Fibroblast of upper back skin (primary cell): ENCODE measurements at places on chromosomes 7 and 10.
A peak's percentile ranks its signal among the peaks of the same experiment; 100 is the strongest.

DNA sequence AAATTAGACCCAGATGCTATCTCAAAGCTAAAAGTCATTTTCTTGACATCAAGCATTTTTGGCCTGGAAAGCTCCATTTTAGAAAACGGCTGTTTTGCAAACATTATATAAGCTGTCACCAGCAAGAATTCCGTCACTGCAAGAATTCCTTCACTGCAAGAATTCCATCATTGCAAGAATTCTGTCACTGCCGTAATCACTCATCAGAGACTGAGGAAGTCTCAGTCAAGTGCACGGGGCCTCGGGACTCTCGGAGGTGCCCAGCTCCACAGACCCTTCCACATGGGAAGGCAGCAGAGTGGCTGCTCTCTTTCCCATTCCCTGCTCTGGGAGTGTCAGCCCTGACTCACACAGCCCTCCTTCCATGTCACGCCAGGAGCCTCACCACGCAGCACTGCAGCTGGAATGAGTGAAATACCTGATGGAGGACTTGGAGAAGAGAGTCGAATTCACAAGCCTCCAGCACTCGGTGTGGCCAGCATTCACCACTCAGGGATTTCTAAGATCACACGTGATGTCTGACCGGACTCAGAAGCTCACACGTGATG is 168.3 kb downstream of the PTPRN2 start:
- no peak for DNase-seq

DNA sequence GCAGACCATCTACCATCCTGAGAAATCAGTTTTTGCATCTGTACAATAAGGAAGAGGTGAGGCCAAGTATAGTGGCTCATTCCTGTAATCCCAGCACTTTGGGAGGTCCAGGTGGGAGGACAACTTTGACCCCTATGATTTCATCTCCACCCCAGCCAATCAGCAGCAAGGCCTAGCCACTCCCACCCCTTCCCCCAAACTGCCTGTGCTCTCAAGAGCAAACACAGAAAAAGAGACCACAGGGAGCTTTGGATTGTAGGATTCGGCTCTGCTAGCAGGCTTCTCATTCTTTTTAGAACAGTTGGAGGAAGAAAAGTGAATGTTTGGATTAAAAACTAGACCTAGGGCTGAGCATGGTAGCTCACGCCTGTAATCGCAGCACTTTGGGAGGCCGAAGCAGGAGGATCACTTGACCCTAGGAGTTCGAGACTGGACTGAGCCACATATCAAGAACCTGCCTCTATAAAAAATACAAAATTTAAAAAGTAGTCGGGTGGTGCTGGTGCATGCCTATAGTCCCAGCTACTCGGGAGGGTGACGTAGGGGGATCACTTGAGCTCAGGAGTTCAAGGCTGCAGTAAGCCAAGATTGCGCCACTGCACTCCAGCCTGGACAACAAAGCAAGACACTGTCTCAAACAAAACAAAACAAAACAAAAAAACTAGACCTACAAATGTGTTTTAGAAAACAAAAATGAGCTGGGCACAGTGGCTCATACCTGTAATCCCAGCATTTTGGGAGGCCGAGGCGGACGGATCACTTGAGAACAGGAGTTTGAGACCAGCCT is 25.1 kb upstream of the PROSER2 start:
- no peak for DNase-seq

DNA sequence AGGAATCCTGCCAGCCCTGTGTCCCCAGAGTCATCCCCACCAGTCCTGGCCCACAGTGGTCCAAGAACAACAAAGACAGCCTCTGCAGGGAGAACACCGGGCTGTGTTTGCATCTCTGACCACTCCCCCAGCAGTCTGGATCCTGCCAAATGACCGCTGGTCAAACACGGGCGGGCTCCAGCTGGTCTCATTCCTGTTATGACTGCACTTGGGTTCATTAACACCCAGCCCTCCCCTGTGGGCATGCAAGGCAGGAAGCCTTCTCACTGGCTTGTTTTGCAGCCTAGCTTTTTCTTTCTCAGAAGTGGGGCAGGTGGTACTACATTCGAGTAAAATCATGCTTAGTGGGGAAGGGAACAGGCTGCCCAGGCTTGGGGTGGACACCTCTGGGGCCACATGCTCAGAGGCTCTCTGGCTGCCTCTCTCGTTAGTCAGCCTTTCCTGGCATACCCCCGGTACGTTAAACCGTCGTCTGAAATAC is 190.0 kb downstream of the PLXNA4 start:
- no peak for DNase-seq

DNA sequence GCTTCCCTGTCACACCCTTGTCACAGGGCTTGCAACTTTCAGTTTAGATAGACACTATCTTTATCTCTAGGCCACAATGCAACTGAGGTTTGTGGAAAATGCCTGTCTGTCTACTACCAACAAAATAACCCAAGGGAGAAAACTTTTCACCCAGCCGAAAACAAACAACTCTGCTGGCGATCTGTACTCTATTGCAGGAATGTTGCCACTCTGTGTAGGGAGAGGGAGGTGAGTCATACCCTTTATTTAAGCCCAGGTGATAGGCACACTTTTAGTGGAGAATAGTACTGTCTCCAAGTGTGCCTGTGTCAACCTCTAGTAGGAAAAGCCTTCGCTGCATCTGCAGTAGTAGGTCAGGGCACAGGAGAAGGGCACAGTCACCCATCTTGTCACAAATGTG is 108.3 kb downstream of the SLC25A40 start:
- DNase-seq, result no peak

- peak; percentile 70 for DNase-seq
Measured at GRCh38 chr7:98400542-98401340, at the start of gene BAIAP2L1. Gene BAIAP2L1, minus strand, starts transcription at chr7:98401090. Its CDS starts 238 bp downstream, at chr7:98400852.

DNA sequence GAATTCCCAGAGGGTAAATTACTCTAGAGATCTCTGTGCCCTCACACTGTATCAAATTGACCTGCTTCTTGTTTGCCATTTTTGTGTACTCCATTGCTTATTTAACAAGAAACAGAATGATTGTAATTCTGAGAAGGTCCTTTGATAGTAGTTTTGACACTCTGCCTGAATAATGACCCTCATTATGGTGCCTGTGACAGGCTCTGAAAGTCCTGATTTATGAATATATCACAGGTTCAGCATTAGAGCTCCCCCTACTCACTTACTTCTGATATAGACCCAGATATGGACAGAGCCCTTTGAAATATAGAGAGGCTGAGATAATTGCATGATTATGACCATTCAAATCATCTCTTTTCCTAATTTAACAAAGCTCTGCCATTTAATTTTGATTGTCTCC is 465.2 kb downstream of the MDFIC start:
- DNase-seq, result no peak

GRCh38 chr7:103888603-103889153 is 100.8 kb downstream of the RELN start:
- no peak for DNase-seq

DNA sequence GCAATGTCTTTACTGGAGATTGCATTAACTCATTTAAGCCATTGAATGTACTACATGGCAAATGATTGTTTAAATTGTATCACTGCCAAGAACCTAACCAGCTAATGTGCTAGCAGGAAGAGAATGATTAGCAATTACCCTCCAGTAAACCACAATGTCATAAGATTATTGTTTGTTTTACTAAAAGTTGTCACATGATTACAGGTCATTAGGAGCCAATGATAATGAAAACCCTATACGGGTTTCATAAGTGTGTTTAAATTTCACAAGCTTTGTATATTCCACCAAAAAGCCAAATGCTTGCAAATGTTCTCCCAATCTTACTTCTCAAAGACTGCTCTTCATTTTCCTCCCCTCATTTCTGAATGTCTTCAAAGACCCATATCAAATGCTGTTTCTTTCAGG is 76.5 kb upstream of the PPP1R3C start:
- no peak for DNase-seq

GRCh38 chr7:68576366-68576765 is 1021.9 kb upstream of the AUTS2 start:
- no peak for DNase-seq

- no peak for DNase-seq
Measured at GRCh38 chr10:22022257-22023032, 18.9 kb upstream of the DNAJC1 start.

- no peak for DNase-seq
Measured at GRCh38 chr10:132593900-132594876, 56.6 kb downstream of the INPP5A start.

DNA sequence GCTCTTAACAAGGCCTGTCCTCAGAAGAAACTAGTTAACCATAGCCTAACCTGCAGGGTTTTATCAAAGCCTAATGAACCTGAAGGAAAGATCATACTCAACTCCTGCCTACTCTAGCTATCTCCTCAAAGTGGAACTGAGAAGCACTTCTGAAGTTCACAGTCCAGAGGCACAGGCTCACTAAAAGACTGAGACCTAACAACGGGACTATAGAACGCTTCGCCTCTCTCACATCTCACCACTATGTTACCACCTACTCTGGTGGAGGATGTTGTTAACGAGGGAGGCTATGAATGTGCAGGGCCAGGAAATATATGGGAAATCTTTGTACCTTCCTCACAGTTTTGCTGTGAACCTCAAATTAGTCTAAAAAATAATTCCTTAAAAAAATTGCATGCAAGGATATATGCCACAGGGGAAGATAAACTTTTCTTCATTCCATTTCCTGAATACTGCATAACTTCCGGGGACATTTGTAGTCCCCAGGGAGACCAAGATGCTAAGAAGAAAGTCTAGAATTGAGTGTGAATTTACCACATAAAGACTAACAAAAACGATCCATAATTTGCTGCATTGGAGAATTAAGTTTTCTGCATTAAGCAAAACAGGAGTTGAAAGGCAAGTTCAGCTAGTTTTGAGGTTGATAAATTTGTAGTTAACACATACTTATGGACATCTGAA is 21.6 kb downstream of the LIPJ start:
- DNase-seq, result no peak

DNA sequence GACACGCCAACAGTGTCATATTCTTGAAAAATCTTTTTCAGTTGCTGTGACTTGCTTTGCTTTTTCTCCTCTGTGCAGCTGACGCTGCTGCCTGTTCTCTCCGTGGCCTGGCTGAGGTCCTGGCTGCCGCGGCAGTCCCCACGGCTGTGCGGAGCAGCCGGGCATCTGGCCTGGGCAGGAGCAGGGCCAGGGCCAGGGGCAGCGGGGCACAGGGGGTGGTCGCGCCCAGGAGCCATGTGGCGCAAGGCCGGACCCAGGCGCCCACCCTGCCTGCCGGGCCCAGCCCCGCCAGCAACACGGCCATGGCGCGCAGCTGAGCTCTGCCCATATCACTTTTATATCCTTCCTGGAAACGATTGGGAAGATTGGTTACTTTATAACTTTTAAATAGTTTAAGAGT is 109.4 kb upstream of the ACBD5 start:
- no peak for DNase-seq

GRCh38 chr7:126150278-126150958 is 1102.3 kb downstream of the GRM8 start:
- DNase-seq, result no peak

DNA sequence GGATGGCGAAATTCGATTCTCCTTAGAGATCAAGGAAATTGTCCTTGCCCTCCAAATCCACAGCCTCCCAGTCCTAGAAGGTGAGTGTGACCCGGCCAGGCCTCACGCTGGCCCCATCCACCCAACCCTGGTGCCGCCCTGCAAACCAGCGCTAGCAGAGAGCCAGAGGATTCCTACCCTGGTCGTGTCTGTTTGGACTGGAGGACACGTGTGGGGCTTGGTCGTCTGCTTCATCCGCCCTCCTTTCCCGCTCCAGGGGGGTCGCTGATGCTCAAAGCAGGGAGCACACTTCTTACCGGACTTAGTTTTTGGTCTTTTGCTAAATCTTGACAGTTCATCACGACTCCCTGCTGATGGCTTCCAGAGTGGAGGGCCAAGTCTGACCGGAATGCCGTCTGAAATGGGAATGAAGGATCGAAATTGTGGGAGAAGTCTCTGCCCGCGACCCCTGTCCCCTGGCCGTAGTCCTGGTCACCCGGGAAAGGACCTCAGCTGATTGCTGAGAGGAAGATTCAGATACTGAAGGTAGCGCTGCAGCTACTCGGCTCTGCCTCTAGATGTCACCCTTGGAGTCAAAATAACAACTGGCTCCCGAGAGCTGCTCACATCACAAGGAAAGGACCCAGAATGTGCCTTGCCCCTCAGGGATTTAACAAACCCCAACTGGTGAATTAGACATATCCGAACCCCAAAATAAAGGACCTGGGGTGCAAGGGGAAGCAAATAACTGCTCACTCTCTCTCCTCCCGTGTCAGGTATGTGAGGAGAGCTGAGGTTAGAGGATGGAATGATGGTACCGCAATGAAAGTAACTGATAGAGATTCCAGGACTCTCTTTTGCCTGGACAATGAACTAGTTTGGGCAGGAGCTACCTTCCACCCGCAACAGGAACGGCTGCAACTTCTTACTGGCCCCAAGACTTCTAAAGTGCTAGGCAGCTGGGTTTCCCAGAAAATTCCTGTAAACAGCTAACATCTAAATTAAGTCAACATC is 23.5 kb upstream of the ORC5 start:
- peak; percentile 57 for DNase-seq

- no peak for DNase-seq
Measured at GRCh38 chr10:22027364-22028238, 24.1 kb upstream of the DNAJC1 start.

GRCh38 chr10:17240616-17241015 is 12.6 kb downstream of the VIM start:
- no peak for DNase-seq

GRCh38 chr7:50618281-50618680 is 53.1 kb upstream of the DDC start:
- DNase-seq, result no peak

GRCh38 chr10:9238041-9238440 is 1183.6 kb downstream of the GATA3 start:
- no peak for DNase-seq

DNA sequence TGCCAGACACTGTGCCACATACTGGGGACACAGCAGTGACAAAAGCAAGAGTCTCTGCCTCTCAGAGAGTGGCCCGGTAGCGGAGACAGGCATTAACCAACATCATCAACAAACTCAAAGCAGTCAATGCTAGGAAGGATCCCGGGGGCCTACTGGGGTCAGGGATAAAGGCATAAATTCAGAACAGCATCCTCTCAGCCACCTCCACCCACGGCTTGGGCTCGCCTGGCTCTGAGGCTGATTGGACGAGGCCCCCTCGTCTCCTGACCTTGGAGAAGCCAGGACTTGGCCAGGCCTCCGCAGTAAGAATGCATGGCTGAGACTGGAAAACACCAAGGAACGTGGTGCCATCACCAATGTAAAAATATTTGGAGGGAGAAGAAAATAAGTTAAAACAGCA is 102.1 kb downstream of the ARHGAP22 start:
- no peak for DNase-seq

DNA sequence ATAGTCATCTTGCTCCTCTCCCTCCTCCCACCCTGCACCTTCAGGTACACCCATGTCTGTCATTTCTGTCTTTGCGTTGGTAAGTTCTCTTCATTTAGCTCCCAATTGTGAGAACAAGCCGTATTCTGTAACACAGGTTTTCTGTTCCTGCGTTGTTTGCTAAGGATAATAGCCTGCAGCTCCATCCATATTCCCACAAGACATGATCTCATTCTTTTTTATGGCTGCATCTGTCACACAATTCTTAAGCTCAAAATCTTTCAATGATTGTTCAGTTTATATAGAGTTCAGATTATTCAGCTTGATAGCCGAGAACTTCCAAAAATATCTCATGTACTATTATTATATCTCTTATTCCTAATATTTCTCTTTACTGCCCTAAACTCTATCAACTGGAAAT is 16.0 kb upstream of the TMEM168 start:
- DNase-seq, result no peak

- no peak for DNase-seq
Measured at GRCh38 chr10:109893386-109893785, 29.9 kb downstream of the XPNPEP1 start.
